ENCODE measurements at places on chromosomes 16 and 17.

- no peak for DNase-seq
These were observed 26.3 kb upstream of the ETV4 start for GRCh38 chr17:43572368-43572980.

DNA sequence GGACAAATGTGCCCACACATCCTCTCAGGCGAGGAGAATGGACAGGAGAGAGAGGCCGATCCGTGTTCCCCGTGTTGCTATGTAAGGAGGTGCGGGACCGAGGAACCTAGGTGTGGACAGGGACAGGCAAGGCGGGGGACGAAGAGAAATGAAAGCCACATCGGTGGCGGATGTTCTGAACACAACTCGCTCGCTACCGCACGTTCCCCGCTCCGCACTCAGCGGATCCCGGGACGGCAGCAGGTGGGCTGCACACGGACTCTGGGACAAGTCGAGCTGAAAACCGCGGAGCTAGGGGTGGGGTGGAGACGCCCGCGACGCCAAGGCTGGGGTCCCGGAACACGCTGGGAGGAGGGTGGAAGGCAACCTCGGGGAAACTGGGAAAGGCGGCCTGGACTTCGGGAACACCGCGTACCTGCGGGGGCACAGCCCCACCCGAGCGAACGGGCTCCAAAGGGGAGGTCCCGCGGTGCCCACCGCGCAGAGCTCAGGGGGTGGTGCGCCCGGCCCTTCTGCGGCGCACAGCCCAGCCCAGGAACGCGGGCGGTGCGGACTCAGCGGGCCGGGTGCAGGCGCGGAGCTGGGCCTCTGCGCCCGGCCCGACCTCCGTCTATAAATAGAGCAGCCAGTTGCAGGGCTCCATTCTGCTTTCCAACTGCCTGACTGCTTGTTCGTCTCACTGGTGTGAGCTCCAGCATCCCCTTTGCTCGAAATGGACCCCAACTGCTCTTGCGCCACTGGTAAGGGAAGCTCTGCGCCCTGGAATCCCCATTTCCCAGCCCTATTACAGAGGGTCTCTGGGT lies at the start of gene MT1E:
Gene MT1E (plus strand): TSS at position 642 of the 803 bp plus-strand sequence. CDS start 71 bp downstream, at position 713.
- DNase-seq, result no peak

DNA sequence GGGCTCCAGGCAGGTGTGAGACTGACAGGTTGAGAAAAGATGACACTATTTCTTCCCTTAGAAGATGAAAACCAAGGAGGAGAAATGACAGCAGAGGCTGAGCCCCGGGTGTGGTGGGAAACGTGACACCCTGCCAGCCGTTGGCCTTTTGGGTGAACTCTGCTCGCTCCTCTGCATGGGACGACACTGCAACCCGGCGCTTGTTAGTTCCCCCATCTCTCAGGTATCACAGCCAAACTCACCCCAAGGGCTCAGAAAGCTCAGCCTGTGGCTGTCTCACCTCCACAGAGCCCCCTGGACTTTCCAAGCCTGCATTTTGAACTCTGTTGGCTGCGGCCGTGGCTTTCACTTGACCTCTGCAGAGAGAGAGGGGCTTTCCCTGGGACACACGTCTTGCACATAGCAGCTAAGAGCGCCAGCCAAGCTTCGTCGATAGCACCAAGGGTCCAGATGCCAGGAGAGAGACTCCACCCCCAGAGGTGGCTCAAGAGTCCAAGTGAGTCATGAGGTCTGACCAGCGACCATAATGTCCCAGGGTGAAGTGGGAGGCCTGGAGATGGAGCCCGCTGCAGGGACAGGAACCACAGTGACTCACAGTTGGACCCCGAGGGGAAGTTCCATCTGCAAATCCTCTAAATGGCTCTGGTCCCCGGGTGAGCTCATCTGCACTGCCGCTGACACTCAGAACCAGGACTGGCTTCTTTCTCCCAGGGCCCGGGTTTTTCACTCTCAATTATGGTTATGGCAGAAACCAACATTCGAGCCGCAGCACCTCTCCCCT lies 301.9 kb downstream of the SOX9 start:
- DNase-seq, result no peak

DNA sequence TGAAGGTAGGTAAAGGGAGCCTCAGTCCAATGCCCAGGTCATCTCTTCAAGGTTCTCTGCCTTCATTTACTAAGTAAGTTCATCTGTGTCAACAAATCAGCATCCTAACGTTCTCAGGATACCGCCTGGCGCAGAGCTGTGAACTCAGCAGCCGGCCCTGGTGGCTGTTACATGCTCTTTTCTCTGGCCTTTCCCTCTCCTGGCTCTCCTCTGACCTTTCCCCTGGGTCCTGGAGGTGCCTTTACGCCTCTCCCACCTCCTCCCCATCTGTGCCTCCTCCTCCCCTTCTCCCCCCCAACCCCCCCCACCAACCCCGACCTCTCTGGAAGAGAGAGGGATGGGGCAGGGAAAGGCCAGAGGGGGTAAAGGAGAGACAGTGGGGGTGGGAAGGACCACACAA lies 19.5 kb downstream of the COTL1 start:
- no peak for DNase-seq

GRCh38 chr16:3086596-3087242 lies 12.4 kb downstream of the ZSCAN10 start:
- DNase-seq, result no peak

DNA sequence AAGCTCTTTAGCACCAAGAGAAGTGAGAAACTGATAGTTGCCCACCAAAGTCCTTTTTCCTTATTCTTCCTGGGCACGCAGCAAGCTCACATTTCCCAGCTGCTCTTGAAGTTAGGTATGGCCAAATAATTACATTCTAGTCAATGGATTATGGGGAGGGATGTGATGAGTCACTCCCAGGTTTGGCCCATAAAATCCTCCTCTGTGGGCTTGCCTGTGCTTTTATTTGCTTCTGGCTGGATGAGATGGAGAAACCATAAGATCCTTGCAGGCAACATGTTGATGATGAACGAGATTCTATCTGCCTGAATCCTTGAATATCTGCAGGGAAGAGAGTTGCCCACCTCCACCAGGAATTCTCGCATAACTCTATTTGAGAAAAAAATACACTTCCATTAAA lies 568.3 kb upstream of the SALL1 start:
- no peak for DNase-seq

DNA sequence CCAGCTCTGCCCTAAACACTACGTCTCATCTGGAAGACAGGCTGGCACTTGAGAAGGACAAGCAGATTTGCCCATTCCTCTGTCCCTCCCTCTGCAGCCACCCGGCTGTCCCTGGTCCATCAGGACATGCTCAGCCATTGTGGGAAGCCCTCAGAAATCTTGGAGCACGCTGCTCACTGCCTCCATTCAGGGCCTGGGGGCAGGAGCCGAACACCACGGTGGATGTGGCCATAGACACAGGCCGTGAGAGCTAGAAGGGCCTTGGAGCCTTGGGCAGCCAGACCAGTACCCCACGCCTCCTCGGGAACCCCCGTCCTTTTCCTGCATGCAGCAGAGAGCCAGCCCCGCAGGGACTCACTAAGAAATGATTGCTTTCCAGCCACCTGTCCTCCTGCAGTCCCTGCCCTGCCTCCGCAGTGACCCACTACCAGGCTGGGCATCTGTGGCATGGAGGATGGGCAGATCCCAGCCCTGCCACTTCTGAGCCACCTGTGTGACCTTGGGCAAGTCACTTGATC lies 3.4 kb downstream of the DOC2A start:
- no peak for DNase-seq

DNA sequence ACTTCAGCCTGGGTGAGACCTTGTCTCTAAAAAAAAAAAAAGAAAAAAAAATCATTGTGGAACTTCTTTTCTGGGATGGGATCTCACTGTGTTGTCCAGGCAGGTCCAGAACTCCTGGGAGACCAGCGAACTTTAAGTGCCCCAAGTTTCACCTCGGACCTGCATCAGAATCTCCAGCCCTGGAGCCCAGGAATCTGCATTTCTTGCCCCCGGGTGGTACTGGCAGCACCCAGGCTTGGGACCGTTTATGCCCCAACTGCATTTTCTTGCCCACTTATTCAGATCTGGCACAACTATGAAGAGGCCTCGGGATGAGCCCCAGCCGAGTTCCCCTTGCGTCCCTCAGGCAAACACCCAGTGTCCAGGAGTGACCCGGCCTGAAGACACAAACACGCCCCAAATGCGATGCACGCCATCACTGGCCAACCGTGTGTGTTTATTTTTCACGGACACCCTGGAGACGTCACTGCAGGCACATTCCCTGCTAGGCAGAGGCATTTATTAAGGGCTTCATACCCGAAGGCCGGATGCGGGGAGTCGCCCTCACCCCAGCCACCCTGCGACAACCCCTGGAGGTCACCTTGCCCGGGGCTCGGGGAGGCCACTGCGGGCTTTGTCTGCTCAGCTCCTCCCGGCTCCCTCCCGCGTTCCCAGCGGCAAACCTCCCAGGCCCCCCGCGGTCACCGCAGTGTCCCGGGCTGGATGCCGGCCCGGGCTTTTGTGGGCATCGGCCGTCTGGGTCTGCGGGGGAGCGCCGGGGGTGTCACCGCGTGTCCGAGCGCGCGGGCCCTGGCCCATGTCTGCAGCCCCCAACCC lies 684 bp upstream of the SPIRE2 start:
- DNase-seq, result no peak

DNA sequence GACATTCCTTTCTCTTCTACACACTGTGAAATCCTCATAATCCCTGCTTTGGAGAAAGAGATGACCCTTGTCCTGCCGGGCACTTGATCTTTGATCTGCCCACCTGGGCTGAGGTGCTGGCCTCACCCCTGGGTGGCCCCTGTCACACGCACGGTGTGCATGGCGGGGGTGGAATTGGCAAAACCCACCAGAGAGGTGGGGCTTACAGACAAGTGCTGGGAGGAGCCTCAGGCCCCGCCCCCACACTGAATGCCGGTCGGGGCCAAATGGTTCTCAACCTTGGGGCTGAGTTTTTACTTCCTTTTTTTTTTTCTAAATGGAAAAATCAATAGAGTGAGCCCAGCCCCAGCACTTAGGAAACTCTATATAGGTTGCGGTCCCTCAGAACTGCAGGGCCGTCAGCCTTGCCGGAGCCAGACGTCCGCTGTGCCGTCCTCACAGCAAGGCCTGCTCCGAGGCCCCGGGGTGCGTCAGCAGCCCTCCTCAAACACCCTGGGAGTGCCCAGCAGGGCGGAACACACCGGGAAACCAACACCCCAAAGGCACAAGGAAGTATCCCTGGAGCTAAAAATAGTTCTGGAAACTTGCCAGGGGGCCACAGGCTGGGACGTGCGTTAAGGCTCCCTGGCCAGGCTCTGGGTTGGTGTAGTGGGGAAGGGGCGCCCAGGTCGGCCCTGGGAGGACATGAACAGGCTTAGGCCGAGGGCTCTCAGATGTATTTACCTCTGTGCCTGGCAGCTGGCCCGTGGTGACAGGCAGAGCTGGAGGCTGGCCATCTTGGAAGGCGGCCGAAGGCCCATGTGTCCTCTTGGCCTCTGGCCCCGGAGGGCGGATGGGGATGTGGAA lies 11.0 kb downstream of the GPRC5C start:
- DNase-seq, result no peak

GRCh38 chr17:40490289-40490853 lies 11.1 kb downstream of the TNS4 start:
- no peak for DNase-seq
